Activated CD8-positive, alpha-beta T cell treated with anti-CD3 and anti-CD28 coated beads, Interleukin-2, amount 10 ng/mL, durations not matched to agents 7 days and 5 days (primary cell): ENCODE measurements at places on chromosomes 5 and 9. TPM values are rescaled to one million over a fixed set of nuclear protein-coding genes. Genes with fewer than 3 reads are reported as not detected.

The CCDC171 gene
- 1.9 TPM for total RNA-seq

The SLC6A3 gene
- not detected for total RNA-seq

The RHOBTB3 gene
- 0.32 TPM for total RNA-seq

The GDF9 gene
- total RNA-seq, result 0.92 TPM

The LHFPL2 gene
- total RNA-seq, result 0.34 TPM

The CREB3 gene
- 21.7 TPM for total RNA-seq

The DNM1 gene
- total RNA-seq, result 0.29 TPM

The BTNL8 gene
- not detected for total RNA-seq

The SELENOP gene
- total RNA-seq, result 0.55 TPM

The FUT7 gene
- total RNA-seq, result 2.6 TPM

GRCh38 chr9:123508048-123508447 is 152.1 kb downstream of the CRB2 start:
- no peak overlapping the region for H3K4me3 ChIP-seq
- no peaks in the 10 kb centered on the region for H3K36me3 ChIP-seq
- H3K27ac ChIP-seq, result no peak overlapping the region
- H3K4me1 ChIP-seq, result no peaks in the 10 kb centered on the region

GRCh38 chr5:59799668-59800346 is 93.7 kb downstream of the PDE4D start:
- H3K27me3 ChIP-seq, result no peaks in the 10 kb centered on the region
- peak; percentile 31 for DNase-seq
- H3K4me1 ChIP-seq, result no peaks in the 10 kb centered on the region
- H3K4me3 ChIP-seq, result no peak overlapping the region

GRCh38 chr5:130955041-130955440 is 210.0 kb downstream of the HINT1 start:
- H3K27ac ChIP-seq, result no peak overlapping the region
- no peak overlapping the region for H3K4me3 ChIP-seq
- no peak for DNase-seq
- H3K36me3 ChIP-seq, result no peaks in the 10 kb centered on the region
- peaks cover 5% of the 10 kb centered on the region for H3K27me3 ChIP-seq

- peaks cover 84% of the 10 kb centered on the region for H3K4me1 ChIP-seq
- peaks cover 84% of the 10 kb centered on the region for H3K36me3 ChIP-seq
- no peak for DNase-seq
- no peaks in the 10 kb centered on the region for H3K27me3 ChIP-seq
- peak overlapping the region; percentile 0 for H3K4me3 ChIP-seq
- H3K27ac ChIP-seq, result peak overlapping the region; percentile 14
These were observed 13.8 kb downstream of the FAM78A start for GRCh38 chr9:131262327-131263032.

- H3K36me3 ChIP-seq, result no peaks in the 10 kb centered on the region
- no peak overlapping the region for H3K4me3 ChIP-seq
- no peak for DNase-seq
- no peaks in the 10 kb centered on the region for H3K4me1 ChIP-seq
- no peak overlapping the region for H3K27ac ChIP-seq
- H3K27me3 ChIP-seq, result no peaks in the 10 kb centered on the region
These were observed 236.8 kb downstream of the ACTL7B start for GRCh38 chr9:108618906-108619550.

GRCh38 chr5:113293068-113293974 is 141.5 kb downstream of the TSSK1B start:
- peaks cover 40% of the 10 kb centered on the region for H3K27me3 ChIP-seq
- H3K4me1 ChIP-seq, result peaks cover 17% of the 10 kb centered on the region
- no peaks in the 10 kb centered on the region for H3K36me3 ChIP-seq
- H3K4me3 ChIP-seq, result peak overlapping the region; percentile 90

- H3K4me1 ChIP-seq, result peaks cover 11% of the 10 kb centered on the region
- peaks cover 16% of the 10 kb centered on the region for H3K27me3 ChIP-seq
- no peaks in the 10 kb centered on the region for H3K36me3 ChIP-seq
- H3K27ac ChIP-seq, result no peak overlapping the region
- H3K4me3 ChIP-seq, result no peak overlapping the region
These were observed 84.8 kb downstream of the WNK2 start for GRCh38 chr9:93268551-93269314.
